ENCODE measurements at places on chromosomes 4 and X.
A peak's percentile ranks its signal among the peaks of the same experiment; 100 is the strongest.

- DNase-seq: no peak
These were observed 150.0 kb downstream of the PRKX start for GRCh38 chrX:3563451-3563850.

DNA sequence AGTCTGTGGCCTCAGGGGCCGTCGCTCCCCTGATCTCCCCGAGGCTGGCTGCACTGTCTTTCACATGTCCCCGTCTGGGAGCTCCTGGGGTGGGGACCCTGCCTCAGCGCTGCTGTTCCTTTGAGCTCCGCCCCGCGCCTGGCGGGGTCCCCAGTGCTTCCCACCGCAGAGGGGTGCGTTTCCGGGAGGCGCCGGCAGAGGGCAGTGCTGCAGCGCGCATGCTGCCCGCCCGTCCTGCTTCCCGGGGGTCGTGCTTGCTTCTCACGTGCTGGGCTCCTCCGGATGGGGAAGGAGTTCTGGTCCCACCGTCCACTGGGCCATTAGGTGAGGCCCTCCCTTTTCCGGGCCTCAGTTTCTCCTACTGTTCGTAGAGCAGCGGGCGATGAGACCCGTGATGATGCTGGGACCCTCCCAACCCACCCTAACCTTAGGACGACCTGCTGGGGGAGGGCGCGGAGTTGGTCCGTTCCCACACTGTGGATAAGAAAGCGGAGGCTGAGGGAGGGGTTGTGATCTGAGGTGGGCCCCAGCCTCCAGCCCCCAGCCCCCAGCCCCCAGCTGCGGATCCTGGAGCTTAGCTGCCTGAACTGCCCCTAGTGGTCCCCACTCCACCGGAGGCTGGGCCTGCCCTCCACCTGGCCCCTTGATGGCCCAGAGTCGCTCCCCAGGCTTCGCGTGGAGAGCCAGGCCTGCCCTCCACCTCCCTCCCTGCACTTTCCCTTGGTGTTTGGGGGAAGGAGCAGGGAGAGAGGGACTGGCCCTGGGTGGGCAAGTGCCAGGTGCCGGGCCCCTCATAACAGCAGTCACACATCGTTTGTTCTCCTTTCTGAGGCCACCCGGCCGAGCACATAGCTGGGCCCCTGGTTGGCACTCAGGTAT is 15.3 kb downstream of the CPZ start:
- DNase-seq: no peak

GRCh38 chr4:159227984-159228383 is 125.1 kb downstream of the RAPGEF2 start:
- no peak for DNase-seq

DNA sequence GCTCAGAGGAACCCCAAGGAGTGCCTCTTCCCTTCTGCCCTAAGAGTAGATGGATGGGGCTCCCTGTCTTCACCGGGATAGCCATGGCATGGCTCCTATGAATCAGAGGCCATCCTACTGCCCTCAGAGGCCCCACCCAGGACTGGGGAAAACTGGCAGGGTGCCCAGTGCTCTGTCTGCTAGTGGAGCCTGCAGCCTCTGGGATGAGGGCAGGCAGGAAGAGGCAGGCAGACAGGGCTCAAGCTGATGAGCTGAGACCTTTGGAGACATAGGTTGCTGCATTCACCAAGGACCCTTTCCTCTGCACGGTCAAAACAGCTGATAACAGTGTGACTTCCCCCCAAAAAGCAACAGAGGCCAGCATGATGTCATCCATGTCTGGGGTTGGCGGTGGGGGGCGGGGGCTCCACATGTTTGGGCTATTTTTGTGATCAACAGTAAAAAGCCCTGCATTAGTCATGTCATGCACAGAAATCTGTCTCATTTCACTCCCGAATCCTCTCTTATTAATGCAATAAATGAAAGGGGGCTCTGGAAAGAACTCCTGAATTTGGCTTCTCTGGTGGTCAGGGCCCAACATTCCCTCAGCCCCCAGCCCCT is 207.6 kb upstream of the MAMLD1 start:
- no peak for DNase-seq

DNA sequence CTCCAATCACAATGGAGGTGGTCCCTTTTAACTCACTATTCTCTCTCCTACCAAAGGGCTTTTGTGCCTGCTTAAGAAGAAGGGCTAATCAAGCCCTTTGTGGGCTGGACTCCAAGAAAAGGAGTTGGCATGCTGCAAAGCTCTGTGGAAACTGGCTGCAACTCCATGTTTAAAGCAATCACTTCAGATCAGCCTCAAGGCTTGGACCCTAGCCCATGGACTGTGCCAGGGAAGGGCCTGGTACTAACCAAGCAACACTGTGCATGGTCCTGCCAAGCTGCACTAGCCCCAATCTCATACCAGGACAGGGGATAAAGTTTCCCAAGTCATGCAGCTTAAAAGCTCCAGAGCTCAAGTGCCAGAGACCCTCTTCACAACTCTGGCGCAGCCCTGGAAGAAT is 86.7 kb downstream of the ATP8A1 start:
- peak; percentile 57 for DNase-seq

DNA sequence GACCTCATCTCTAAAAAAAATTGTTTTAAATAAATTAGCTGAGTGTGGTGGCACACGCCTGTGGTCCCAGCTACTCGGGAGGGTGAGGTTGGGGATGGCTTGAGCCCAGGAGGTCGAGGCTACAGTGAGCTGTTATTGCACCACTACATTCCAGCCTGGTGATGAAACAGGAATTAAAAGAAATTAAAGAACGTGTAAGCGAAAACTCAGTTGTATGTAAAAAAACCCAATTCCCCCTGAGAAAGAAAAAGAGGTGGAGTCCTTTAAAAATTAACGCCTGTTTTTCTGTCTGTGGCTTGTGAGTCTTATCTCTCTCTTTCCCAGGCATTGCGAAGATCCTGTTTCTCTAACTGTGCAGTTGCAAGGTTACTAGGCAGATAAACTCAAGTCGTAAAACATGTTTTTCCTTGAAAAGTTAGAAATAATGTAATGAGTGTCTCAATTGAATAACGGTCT is 22.1 kb downstream of the EPGN start:
- no peak for DNase-seq

DNA sequence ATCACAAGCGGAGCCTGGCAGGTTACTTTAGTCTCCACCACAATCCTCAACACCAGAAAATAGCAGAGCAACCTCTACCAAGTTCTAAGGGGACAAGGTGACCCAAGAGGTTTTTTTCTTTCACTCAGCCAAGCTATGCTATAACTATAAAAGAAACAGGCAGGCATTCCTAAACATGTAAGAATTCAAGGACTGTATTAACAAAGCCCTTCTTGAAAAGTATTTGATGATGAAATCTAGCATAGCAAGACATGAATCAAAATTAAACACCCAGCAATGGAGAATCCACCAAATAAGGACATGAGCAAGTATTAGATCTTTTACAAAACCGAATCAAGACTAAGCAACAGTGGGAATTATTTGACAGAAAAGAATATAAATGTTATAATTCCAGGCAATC is 25.7 kb upstream of the C1QTNF7 start:
- no peak for DNase-seq

DNA sequence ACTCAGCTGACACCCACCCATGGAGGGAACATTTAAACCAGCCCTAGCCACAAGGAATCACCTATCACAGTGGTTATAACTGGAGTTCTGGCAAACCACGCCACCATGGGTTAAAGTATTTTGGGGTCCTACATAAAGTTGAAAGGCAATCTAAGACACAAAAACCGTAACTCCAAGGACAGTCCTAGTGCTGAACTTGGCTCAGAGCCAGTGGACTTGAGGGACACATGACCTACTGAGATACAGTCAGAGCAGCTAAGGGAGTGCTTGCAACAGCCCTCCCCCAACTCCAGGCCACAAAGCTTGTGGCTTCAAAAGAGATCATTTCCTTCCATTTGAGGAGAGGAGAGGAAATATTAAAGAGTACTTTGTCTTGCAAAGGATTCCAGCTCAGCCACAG is 300.5 kb downstream of the FGF13 start:
- no peak for DNase-seq

GRCh38 chr4:137534516-137534915 is 2.2 kb upstream of the PCDH18 start:
- no peak for DNase-seq

DNA sequence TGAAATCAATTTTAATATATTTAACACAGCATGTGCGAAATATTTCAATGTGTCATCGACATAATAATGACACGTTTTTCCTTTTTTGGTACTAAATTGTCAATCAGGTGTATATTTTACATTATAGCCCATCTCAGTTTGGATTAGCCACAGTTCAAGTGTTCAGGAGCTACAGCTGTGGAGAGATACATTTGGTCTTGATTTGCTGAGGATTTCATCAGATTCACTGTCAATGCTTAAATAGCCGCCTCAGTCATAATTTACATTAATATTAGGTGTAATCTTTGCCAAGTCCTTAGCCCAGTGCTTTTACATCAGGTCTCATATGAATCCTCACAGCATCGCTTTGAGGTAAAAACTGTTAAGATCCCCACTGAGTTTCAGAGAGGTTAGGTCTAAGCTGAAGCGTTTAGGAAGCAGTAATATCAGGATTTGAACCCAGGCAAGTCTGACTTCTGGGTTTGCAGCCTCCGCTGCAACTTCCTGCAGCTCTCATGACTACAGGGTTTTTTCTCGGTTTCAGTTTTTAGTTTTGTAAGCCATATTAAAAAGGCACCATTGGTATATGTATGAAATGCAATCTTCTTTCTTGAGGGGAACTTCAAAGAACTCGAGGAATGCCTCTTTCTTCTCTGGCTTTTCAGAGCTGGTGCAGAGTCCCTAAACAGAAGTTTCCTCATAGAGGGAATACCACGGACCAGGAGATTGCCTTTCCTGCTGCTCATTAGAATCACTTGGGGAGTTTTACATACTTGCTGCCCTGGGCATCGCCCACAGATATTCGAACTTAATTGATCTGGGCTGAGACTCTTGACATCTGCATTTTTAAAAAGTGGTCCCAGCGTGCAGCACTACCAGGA is 6.4 kb downstream of the MTM1 start:
- DNase-seq: no peak

DNA sequence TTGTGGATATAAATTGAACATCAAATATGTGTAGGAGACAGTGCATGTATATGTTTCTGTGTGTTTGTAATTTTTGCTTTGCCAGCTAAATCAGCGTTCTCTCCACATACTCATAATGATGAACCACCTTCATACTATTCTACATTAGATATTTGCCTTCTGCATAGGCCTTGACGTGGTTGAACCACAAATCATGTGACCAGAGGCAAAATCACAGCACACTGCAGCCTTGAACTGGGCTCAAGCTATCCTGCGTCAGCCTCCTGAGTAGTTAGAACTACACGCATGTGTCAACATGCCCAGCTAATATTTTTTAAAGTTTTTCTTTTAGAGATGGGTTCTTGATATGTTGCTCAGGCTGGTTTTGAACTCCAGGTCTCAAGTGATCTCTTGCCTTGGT is 9.5 kb downstream of the UBQLN2 start:
- no peak for DNase-seq

DNA sequence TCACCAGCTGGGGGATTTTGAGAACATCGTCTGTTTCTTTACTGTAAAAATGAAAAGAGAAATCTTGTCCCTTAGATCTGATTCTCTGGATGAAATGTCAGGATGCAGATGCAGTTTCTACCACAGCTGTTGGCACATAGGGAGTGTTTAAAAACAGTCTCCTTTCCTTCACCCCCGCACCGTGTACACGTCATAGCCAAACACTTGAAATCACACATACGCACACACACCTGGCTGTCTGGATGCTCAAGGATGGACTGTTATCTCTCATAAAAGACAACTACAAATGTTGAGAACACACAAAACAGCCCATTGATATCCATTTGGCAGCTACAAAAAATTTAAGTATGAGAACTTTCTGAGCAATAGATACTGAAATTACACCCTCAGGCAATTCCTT is 275.8 kb upstream of the CLNK start:
- DNase-seq: no peak

GRCh38 chr4:112895811-112896608 is 153.4 kb upstream of the ANK2 start:
- no peak for DNase-seq

- no peak for DNase-seq
These were observed 92.9 kb downstream of the EGF start for GRCh38 chr4:110005461-110006056.

GRCh38 chr4:76208005-76208765 is 5.4 kb downstream of the SCARB2 start:
- DNase-seq: peak; percentile 80

DNA sequence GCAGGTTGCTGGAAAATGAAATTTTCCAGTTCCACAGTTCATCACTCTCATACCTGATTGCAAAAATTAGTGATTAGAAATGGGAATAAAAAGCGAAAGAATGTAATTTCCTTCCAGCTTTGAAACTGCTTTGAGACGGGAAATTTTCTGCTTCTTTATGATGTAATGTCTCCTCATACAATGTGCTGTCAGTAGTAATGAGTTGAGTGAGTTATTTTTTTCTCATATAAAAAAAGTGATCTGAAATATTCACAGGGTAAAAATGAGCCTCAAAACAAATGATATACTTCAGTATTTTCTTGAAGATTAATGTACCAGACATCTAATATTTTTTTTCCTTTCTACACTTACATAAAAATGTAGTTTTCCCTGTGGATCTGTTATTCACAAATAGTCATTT is 179.1 kb upstream of the FAT4 start:
- DNase-seq: no peak
